ENCODE measurements at places on chromosomes 2 and 18. TPM values are rescaled to one million over a fixed set of nuclear protein-coding genes. Genes with fewer than 3 reads are reported as not detected.

The DCDC2C gene
- total RNA-seq = 1.7 TPM

GRCh38 chr2:9800975-9801726 lies 42.1 kb upstream of the TAF1B start:
- peak; percentile 56 for DNase-seq

GRCh38 chr18:47166294-47166693 lies 9.9 kb downstream of the IER3IP1 start:
- DNase-seq = no peak

GRCh38 chr18:26717123-26717719 lies 148.3 kb downstream of the AQP4 start:
- DNase-seq = no peak

GRCh38 chr18:12765586-12765985 lies 62.7 kb downstream of the PSMG2 start:
- DNase-seq = no peak

All from umbilical cord (tissue), 2 donors.